ENCODE measurements at places on chromosomes 1 and 21.

DNA sequence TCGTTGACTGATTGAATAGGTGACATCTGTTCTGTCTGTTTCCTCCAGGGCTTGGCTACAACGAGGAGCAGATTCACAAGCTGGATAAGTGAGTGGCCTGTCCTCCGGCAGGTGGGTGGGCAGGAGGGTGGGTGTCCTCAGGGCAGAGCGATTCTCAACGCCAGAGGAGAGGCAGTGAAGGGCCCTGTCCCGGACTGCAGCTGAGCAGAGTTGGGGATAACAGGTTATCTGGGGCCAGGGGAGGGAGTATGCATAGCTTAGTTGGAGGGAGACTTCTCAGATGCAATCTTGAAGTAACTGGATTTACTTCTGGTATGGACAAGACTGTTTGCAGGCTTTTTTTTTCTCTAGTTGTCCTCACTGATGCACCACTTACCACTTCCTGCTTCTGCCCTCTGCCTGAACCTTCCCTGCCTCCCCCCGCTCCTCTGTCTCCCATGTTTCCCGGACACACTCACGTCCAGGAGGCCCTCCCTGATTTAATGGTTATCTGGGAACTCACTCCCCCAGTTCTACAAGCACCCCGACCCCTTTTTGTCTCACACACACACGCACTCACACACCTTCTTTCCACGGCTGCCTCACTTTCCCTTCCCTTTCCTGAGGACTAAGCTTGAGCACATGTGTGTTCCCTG lies 16.4 kb upstream of the RASSF5 start:
- no peak for DNase-seq

DNA sequence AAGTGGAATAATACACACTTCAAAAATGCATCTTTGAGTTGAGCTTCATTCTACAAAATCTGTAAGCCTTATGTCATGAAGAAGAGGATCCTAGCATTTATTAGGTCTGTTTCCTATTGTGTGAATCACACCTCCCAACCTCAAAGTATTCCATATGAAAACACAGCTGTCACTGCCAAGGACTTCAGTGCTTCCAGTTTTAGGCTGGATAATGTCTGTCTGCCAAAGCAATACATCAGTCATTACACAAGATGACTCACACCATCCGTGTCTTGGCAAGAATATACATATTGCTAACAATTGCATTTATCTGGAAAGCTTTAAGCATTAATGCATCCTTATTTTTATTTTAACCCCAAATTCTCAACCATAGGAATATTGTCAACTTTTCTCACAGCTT lies 125.7 kb upstream of the TMPRSS15 start:
- DNase-seq = peak; percentile 42

DNA sequence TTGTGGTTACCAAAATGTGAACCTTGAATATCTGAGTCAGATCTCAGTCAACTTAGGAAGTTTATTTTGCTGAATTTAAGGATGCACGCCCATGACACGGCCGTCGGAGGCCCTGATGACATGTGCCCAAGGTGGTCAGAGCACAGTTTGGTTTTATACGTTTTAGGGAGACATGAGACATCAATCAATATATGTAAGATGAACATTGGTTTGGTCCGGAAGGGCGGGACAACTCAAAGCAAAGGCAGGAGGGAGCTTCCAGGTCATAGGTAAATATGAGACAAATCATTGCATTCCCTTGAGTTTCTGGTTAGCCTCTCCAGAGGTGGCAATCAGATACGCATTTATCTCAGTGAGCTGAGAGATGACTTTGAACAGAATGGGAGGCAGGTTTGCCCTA lies 1.0 kb upstream of the PRMT2 start:
- no peak for DNase-seq

DNA sequence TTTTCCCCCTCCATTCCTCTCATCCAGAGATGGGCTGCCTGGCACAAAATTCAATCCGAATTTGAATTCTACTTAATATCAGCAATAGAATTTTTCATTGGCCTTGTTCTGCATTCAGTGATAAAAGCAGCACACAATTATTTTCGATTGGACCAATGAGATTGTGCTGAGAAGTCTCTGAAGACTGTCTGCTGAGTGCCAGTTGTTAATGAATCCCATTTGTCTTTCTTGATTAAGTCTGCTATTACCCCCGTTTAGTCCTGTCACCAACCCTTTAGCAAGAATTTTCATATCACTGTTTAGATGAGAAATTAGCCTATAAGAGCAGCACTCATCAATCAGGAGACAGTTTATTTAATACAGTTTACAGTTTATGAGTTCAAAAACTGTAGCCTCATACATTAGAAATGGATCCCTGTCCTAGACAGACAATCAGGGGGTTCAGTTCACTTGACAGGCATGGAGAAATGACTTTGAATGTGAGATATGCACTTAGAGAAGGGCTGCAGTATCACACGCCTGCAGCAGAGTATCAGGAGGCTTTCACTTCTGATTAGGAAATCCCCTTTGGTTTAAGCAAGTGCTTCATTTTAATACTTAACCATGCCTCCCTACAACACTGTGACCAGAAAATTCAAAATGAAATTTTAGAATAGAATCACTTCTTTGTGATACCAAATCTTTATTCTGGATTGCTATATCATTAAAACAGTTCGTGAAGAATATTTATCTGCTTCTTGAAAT lies 304.7 kb upstream of the PTBP2 start:
- DNase-seq = no peak

DNA sequence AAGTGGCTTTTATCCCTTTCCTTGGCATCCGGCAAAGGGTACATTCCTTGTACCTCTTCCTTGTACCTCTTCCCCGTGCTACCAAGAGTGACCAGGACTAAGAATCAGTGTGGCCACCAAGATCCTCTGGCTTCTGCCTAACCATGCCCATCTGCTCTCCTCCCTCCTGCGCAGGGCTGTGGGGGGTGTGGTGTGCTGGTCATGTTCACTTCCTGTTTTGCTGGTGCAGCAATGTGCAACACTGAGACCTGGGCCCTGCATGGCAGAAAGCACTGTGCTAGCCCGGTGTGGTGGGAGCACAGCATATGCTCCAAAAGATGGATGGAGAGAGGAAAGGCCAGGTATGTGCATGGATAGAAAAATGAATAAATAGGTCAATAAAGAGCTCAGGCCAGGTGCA lies 33.3 kb upstream of the TENT5C start:
- no peak for DNase-seq

GRCh38 chr1:150955280-150955679 lies 19.4 kb downstream of the CERS2 start:
- DNase-seq = no peak

DNA sequence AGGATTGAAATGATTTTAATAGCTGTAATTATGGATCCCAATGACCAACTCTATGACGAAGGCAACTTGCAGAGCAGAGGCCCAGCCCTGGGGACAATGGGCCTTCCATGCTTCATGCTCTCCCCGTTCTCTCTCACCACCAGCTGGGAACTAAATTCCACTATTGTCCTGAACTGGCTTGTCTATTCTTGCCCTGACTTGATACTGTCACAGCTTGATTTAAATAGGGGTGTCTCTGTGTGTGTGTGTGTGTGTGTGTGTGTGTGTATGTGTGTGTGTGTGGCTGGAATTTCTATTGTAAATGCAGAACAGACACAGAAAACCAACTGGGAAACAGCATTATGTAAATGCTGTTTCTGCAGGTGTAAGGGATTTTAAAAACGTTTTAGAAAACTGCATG lies 57.0 kb downstream of the SLC22A15 start:
- DNase-seq = no peak

DNA sequence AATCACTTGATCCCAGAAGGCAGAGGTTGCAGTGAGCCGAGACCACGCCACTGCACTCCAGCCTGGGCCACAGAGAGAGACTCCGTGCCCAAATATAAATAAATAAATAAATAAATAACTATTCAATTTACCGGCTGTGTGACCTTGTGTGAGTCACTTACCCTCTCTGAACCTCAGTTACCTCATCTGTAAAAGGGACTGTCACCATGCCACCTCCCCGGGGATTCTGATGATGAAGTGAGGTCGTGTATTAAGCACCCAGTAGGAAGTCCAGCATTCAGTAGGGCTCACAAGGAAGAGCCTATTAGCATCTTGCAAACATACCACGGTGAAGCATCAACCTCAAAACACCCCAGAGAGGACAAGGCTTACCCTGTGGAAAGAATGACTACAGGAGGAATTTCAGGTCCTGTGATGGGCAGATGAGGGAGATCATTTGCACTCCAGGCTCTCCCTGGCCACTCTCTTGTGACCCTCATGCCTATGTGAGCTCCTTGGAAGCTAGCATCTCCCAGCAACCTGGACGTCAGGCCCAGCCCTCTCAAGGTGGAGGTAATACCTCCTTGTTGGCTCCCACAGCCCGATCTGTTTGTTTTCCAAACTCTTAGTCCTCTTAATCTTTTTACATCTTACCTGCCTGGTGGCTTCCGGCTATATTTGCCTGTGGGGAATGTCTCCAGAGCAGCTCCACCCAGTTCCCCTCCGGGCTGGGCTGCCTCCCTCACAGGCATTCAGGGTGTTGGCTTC lies 7.6 kb upstream of the C1QA start:
- no peak for DNase-seq

DNA sequence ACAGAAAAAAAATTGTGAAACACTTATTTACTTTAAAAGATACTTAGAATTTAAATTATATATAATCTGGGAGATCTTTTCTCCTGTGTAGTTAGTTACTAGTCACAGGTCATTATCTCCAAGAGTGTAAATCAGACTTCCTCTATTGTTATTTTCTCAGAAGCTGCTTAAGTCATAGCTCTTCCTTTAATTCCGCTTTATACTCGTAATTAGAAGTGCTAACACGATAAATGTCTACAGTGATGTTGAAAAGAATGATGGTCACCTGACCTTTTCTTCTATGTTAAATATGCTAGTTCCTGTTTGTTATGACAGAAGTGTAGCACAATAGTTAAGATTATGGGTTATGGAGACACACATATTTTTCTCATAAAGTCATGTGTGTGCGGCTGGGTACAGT lies 123.6 kb downstream of the TGFB2 start:
- DNase-seq = no peak

DNA sequence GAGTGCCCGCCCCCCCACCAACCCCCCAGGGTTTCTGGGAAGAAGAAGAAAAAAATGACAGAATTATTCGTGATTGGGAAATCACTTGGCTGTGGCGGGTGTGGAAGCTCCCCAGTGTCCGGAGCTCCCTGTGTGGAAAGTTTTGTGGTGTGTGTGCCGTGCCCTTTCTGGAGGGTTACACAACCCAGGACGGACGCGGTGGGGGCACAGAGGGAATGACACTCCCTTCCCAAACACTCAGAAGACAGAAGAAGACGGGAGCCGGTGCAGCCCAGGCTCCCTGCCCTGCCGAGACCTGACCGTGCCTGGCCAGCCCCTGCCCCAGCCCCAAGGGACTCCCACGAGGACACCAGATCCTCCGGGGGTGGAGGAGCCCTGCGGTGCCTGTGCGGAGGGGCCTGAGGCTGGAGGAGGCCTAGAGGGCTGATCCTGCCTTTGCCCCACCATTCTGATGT lies 33.0 kb upstream of the ADARB1 start:
- DNase-seq = peak; percentile 69

GRCh38 chr1:167633258-167633944 lies 3.4 kb downstream of the RCSD1 start:
- no peak for DNase-seq

DNA sequence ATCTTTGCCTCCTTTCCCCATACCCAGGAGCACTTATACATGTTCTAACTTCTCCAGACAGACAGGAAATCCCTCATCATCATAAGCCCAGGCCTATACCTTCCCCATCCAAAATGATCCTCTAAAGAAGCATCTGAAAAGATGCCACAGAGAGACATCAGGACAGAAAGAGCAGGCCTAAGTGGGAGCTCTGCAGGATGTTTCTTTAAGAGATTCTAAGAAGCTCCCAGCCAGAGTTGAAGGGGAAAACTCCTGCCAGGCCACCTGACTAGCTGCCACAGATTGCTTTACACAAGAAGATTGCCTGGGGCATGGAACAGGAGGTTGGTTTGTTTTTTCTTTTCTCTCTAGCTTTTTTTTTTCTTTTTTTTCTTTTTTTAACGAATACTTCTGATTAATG lies 275.8 kb downstream of the VAV3 start:
- DNase-seq = no peak

DNA sequence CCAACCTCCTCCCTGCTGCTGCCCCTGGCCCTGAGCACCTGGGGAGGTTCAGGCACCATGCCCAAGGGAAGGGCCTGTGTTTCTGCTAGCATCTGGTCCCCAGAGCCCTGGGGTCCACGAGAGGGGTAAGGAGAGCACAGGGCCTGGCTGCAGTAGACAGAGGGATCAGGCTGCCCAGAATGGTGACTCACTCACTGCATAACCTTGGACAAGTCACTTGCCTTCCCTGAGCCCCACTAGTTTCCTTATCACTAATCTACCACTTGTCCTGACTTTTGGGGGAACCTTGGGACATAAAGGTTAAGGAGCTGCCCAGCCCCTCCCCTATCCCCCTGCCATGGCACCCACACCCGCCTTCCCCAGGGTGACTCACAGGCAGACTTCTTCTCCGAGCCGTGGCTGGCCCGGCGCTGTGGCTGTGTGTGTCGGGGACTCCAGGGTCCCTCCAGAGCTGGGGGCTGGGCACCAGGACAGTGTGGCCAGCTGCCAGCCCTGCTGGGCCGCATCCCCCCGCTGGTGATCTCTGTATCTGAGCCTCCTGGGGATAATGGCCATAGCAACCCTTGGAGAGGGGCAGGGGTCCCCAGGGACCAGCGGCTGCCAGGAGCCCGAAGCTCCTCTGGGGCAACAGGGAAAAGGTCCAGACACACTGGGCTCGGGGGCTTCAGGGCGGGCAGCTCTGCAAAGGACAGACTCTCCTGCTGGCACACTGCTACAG lies 4.0 kb downstream of the ARHGEF19 start:
- no peak for DNase-seq

DNA sequence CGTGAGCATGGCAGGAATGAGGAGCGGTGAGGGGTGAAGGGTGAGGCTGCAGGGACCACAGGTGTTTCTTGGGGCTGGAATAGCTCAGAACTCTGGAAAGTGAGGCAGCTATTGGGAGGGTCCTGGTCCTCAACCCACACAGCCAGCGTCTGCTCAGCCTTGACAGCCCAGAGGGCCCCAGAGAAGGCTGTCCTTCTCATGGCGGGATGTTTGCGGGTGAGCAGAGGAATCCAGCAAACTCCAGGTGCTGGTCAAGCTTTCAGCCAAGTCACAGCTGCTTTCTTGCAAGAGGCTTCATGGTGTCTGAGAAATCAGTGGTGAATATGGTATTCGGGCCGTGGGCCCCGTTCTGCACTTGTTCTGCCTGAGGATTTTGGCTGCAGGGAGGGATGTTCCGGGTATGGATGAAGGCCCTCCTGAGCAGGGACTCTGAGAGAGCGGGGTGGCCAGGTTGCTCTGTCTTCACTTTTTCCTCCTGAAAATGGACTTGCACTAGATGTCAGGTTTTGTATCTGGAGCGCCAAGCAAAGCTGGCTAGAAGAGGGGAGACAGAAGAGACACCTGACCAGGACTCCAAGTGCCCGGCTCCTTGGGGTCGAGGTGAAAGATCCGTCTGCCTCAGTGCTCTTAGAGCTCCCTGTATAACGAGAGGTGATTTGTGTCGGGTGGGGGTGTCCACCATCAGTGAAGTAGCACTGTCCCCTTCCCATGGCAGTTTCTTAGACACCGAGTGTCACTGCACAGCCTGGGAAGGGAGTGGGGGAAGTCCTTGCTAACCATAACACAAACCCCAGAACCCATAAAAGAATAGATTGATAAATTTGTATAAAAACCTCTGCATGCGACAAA lies 139.9 kb downstream of the PEX14 start:
- no peak for DNase-seq

Data from lung (tissue), 17 donors.